ENCODE measurements at places on chromosomes 4 and X.

- no peak for DNase-seq
These were observed 74.6 kb downstream of the AMELX start for GRCh38 chrX:11367609-11368430.

GRCh38 chr4:126004941-126005340 is 690.2 kb downstream of the FAT4 start:
- no peak for DNase-seq

- no peak for DNase-seq
These were observed 273.0 kb downstream of the SLC7A11 start for GRCh38 chr4:137968956-137969678.

- DNase-seq, result peak; percentile 10
These were observed 25.2 kb downstream of the BMX start for GRCh38 chrX:15525664-15526416.

DNA sequence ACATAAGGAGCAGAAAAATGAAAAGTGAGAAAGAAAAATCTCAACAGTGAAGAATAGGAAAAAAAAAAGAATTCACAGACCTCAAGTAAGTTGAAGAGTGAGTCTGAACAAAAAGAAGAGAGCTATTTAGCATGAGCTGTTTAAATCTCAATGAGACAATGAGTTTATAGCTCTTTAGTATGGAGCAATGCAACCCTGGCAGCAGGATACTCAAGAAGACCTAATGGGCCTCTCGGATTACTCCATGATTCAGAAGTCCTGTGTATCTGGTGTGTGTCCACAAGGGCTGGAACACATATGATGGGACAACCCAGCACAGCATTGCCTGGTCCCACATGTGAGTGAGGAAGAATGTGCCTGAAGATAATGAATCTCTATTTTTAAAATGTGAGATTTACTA is 563.1 kb upstream of the INTU start:
- DNase-seq, result no peak

DNA sequence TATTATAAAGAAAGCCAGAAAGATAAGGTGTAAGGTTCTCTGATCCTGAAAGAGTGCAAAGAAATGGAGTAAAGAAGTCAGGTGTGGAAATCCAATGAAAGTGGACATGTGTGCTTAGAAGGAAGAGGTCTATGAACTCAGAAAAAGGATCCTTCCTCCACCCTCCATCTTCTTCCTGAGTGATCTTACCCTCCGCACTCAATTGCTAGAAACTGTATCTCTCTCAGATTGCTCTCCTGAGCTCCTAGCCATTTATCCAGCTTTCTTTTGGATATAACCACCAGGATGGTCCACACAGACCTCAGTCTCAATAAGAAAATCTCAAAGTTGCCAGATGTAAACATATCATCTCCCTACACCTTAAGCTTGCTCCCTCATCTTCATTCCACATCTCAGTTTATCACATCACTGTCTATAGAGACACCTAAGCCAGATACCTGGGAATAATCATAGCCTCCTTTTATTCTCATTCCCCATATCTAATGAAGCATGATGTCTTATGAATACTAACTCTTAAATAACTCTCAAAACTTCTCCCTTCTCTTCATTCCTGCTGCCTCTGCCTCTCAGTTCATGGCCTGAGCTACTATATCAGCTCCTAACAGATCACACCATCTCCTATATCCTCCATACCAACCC is 573 bp downstream of the SERPINA7 start:
- no peak for DNase-seq

All from NCI-H1436 treated with DMSO at 0.1 percent for 48 hours (cell line).